ENCODE measurements at places on chromosomes 12 and 14.

DNA sequence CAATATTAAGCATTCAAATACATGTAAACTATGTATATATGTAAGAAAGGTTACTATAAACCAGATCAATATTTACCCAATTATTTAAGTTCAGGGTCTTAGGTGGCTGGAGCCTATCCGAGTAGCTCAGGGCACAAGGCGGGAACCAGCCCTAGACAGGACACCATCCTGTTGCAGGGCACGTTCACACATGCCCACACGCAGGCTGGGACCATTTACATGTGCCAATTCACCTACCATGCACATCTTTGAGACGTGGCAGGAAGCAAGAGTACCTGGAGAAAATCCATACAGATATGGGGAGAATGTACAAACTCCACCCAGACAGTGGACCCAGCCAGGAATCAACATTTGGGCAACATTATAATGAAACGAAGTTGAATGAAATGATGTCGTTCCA, 263.0 kb upstream of the E2F7 start:
- no peak for DNase-seq

GRCh38 chr12:79407671-79408622, 282.8 kb downstream of the PAWR start:
- DNase-seq: peak; percentile 76

- no peak for DNase-seq
Measured at GRCh38 chr12:123760267-123760938, 1.7 kb upstream of the DNAH10 start.

GRCh38 chr14:94328196-94328595, 5.1 kb upstream of the SERPINA6 start:
- no peak for DNase-seq

DNA sequence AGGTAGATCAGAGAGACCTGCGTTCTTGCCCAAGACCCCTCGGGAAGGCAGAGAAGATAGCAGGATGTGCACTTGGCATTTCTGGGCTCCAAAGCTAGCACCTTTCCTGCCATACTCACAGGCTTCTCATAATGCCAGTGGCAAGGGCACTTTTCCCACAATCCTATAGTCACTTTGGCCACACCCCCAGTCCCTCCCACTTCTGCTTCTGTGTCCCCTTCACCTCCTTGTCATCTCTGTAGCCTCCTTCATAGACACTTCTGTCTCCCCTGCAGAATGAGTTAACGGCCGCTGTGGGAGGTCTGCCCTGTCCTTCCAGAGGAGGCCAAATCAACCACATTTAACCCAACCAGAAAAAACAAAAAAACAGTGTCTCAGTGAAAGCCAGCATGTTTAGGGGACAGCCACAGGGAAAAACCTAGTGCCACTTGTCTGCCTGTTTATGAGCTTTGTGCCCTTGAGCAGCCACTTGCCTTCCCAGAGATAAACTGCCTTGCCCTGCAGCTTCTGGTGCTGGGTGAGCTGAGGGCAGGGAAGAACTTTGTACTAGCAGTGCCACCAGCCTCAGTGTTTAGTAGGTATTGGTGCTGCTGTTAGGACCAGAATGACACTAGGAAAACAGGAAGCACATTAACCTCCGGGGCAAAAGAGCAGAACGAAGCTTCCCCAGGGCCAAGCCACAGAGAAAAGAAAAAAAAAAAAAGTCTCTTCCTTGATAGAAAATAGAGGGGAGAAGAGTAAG, 193.0 kb upstream of the PWP1 start:
- no peak for DNase-seq

GRCh38 chr12:27913999-27914614, 58.4 kb downstream of the PTHLH start:
- DNase-seq: no peak

GRCh38 chr12:69595689-69596088, 10.4 kb downstream of the CCT2 start:
- no peak for DNase-seq

GRCh38 chr12:2960390-2960956, 1.3 kb downstream of the TEAD4 start:
- DNase-seq: peak; percentile 63

GRCh38 chr14:51735851-51736250, 84.1 kb downstream of the FRMD6 start:
- no peak for DNase-seq

- no peak for DNase-seq
Measured at GRCh38 chr12:39404000-39404399, 38.9 kb downstream of the KIF21A start.

DNA sequence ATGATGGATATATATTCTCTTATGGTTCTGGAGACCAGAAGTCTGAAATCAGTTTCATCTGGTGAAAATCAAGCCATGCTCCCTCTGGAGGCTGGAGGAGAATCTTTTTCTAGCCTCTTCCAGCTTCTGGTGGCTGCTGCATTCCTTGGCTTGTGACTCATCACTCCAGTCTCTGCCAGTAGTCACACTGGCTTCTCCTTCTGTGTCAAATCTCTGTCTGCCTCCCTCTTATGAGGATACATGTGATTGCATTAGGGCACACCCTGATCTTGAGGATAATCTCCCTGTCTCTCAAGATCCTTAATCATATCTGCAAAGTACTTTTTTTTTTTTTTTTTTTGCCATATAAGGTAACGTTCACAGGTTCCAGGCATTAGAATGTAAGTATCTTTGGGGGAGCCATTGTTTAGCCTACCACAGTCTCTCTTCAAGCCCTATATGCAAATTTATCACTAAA, 17.7 kb downstream of the DNAL1 start:
- DNase-seq: peak; percentile 88

DNA sequence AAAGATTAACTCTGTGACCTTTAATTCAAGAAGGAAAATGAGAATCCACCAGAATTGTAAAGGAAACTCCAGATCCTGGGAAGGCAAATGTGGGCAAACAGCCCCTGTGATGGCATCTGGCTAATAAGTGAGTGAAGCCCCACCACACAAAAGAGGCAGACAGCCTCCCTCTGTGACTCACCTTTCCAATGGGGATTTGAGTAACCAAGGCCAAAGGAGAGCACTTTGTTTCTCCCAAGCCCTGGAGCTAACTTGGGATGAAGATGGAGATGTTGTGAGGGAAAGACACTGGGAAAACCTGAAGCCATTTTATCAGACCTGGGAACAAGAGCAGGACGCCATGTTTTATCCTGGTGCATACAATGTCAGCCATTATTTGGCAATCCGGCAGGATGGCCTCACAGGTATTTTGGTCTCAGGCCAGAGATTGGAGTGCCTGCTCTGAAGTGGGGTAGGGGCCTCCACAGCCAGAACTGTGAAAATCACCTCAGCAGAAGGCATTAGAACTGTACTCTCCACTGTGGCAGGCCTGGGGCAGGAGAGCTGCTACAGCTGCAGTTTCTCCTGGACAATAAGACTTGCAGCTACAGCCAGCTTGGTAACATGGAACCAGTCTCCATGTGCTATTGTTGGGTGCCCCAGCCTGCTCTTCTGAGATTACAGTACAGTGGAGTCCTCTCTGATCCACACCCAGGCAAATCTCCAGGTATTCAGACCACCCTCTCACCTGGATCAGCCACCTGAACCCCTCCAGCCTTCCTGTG, 96.6 kb upstream of the PCED1B start:
- no peak for DNase-seq

All from NCI-H226 (cell line).